Dermis microvascular lymphatic vessel endothelial cell (primary cell): ENCODE measurements at places on chromosomes 16 and 17.

- no peak for DNase-seq
Measured at GRCh38 chr17:72139212-72139611, 18.4 kb downstream of the SOX9 start.

DNA sequence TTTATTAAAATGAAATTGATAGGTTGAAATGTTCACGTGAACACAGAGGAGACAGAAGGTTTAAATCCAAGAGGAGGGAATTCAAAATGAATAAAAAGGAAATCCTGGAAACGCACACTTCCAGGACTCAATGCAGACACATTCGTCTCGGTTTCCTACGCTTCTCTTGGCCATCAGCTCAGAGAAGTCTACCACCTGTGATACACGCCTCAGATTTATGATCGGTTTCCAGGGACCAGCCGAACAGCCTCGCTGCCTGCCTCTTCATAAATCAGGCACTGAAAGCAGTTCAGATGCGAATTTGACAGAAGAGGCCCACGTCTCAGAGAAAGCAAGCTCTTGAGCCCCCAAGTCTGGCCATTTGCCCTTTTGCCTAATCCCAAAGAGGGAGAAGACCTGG lies 125.5 kb upstream of the IRX3 start:
- no peak for DNase-seq

GRCh38 chr17:35414247-35414646 lies 18.1 kb downstream of the SLFN12 start:
- no peak for DNase-seq

GRCh38 chr16:81569361-81570034 lies 124.9 kb downstream of the CMIP start:
- no peak for DNase-seq

DNA sequence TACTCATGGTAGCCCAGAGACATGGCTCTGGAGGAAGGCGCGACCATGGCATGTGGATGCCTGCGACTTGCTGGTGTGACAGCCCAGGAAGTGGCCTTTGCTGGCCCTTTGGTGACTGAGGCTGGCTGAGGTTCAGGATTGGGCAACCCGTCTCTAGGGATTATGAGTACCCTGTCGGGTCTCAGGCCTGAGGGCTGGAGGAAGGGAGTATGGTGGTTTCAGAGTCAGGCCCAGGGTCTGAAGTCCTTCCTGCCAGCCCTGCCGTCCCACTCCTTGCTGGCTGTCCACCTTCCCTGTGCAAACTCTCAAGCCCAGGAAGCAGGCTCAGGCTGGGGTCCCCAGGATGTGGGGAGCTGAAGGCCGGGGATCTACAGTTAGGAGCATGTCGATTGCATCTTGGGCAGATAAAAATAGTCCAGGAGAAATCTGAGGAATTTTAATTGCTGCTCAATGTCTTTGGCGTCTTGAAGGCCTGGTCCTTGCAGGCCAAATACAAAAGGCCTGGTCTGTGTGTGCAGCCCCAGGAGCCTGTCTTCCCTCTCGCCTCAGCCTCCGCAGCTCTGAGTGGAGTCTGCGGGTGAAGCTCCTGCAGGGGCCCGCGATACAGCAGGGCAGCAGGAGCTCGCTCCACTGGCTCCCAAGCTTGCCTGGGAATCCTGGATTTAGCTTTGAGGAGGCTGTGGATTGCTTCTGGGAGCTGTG lies 52.5 kb downstream of the NKD1 start:
- DNase-seq = no peak

- no peak for DNase-seq
Measured at GRCh38 chr17:8563024-8563776, 67.3 kb downstream of the MYH10 start.

DNA sequence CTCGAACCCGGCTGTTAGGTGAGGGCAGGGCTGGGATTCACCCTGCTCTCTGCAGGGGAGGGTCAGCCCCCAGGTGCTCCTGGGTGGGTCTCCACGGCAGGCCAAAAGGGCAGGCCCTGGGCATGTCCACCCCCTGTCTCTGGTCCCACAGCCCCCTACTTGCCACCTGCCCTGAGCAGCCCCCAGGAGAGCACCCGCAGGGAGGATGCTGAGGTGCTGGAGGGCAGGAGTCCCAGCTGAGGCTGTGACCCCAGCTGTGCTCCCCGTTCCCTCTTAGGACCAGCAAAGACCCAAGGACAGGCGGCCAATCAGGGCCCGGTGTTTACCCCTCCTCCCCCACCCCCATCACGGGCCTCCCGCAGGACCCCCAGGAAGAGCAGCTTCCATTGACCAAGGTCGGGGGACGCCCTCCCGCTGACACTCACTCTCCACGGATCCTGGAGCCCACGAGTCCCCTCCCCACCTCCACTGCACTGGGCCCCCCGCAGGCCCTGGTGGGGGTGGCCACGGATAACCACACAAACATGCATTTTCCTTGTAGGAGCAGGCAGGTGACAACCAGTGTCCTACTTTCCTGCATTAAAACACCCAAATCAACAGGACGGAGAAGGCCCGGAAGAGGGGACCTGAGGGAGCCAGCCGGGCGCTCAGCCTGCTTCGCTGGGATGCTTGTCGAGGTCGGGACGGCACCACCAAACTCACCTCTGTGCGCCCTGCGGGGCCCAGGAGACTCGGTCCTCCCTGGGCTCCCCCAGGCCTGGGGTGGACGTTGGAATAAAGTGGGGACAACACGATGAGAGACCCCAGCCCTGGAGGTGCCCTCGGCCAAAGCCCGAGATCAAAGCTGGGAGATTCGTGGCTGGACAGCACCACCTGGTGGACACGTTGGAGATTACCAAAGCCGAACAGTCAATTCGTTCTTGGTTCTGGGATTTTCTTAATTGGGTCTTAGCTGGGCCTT lies 22.5 kb upstream of the ENPP7 start:
- DNase-seq = peak; percentile 42

DNA sequence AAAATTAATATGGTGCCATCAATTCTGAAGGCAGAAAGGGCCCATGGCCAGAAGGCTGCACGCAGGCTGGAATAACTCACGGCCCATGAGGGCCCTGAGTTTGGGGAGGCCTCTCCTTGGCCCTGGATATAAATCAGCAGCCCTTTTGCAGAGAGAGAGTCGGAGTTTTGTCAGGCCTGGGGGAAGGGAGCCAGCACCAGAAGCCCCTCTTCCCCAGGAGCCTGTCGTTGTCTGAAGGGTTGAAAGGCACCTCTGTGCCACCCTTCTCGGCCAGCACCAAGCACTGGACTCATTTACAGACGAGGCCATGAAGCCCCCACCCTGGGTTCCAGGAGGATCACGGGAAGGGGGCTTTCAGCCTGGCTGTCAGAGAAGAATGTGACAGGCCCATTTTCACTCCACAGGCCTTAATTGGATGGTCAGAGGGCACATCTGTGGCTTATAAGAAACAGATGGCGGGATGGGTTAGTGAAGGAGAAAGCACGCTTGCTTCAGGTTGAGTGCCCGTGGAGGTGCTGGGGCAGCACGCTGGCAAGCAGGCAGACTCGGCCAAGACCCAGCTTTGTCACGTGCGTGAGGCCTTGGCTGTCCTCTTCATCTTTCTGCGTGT lies 140.6 kb downstream of the CLEC16A start:
- no peak for DNase-seq

- DNase-seq = no peak
Measured at GRCh38 chr16:317583-317982, 34.6 kb downstream of the PDIA2 start.
